ENCODE measurements at places on chromosomes 2 and 18.

DNA sequence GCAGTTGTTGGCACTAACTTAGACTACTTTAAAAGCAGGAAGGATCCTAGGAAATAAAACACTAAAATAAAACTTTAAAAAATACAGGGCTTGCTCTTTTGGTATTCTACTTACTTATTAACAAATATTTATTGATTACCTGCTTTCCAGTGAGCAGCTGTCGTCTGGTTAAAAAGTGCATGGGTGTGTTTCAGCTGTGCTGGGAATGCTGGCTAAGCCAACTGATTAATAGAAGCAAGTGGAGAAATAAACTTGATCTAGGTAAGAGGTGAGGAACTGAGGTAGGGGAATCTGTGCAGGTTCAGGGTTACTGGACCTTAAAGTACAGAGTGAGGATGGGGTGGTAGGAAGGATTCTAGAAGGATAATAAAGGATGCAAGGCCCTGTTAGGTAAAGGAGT lies 110.8 kb downstream of the SPTBN1 start:
- DNase-seq, result no peak

- DNase-seq, result no peak
Observed at GRCh38 chr2:122873951-122874350, 1118.5 kb downstream of the TSN start.

DNA sequence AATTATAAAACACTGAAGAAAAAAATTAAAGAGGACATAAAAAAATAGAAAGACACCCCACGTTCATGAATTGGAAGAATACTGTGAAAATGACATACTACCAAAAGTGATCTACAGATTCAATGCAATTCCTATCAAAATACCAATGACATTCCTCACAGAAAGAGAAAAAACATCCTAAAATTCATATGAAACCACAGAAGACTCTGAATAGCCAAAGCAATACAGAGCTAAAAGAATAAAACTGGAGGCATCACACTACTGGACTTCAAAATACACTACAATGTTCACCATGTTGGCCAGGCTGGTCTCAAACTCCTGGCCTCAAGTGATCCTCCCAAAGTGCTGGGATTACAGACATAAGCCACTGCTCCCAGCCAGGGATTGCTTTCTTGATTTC lies 56.3 kb downstream of the TLK1 start:
- no peak for DNase-seq

DNA sequence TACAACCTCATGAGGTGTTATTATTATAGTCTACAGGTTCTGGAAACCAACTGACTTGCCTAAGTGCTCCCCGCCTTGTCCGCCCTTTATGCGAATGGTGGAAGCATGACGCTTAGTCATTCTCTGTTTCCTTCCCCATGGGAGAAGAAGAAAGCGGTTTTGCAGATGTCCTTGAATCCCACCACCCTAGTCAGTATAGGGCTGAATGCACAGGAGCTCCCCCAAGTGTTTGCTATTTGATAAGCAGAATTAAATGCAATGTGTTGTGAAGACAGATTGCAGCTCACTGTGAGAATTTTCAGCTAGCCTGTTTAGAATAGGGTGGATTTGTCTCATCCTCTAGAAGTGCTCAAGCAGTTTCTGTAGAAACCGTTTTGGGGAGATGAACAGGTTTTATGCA lies 652.0 kb downstream of the DCC start:
- DNase-seq, result no peak

DNA sequence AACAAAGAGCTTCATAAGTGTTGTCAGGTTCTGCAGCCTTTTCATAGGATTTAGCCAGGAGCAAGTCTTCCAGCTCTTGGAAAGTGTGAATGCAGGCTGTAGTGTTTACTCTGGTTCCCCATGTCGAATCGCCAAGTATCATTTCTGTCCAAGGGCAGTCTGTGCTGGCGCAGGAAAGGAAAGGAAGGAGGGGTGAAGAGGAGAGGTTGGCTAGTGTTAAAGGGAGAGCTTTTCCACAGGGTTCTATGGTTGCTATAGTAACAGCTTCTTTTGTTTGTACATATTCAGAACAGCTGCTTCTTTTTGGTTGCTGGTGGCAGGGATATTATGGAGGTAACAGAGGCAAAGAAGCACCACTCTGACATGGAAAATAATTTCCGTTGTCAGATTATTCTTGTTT lies 69.9 kb downstream of the KCNH7 start:
- DNase-seq, result no peak

GRCh38 chr18:58975781-58976180 lies 111.1 kb downstream of the ZNF532 start:
- DNase-seq, result no peak

DNA sequence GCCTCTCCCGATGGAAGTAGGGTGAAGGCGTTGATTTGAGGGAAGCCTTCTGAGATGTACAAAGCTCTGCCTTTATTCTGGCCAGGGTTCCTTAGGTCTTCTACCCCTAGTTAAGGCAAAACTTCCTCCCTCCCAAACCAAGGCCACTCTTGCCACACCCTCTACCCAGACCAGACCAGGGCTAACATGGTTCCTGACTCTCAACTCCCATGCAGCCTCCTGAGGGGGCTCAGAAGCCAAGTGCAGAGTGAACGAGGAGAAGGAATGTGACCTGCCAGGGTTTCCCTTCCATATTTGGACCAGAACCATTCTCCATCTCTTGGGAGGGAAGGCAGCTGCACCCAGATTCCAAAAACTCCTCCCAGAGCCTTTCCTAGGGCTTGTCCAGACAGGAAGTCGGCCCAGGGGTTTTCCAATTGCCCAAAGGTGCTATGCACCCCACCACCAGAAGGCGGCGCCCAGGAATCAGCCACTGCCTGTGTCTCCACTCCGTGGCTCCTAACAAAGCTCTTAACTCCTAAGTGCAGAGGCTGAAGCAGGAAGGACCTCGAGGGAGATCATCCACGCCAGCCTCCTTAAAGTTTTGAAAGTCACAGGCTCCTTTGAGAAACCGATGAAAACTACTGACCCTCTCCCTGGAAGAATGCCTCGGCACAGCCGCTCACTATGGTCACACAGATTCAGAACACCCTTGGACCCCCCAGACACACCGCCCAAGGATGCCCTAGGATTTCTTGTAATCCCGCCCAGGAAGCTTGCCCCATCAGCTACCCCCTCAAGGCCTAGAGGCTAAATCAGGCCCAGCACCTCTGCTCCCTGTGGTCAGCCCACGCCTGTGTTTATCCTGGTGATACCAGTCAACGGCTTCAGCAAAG lies 157.8 kb downstream of the SMAD2 start:
- DNase-seq, result no peak

DNA sequence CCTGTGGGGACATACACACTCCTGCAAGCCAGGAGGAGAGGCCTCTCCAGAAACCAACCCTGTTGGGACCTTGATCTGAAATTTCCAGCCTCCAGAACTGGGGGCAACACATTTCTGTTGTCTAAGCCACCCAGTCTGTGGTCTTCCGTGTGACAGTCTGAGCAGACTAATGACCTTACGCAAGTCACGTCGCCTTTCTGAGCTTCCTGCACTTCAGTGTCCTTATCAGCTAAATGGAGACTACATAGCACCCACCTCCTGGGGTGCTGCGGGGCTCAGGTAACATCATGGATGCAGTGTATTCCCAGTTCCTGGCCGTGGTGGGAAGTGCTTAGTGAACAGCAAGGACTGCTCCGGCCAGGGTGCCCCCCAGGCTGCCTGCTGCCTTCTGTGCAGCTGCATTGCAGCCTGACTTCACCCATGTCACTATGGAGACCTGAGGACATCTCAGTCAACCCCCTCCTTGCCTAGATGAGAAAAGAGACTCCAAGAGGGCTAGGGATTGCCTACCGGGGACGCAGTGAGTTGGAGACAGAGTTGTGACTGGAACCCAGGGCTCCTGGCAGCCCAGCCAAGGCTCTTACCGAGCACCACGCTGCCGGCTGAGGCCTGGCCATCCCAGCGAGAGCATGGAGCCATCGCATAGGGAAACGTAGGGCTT lies 61.2 kb upstream of the FZD5 start:
- no peak for DNase-seq

- DNase-seq, result no peak
Observed at GRCh38 chr18:37691162-37691561, 125.6 kb upstream of the CELF4 start.

GRCh38 chr2:119598596-119599263 lies 54.5 kb downstream of the CFAP221 start:
- no peak for DNase-seq

- DNase-seq, result no peak
Observed at GRCh38 chr18:46718501-46719341, 38.1 kb downstream of the ST8SIA5 start.

- DNase-seq, result no peak
Observed at GRCh38 chr2:162035981-162036380, 38.0 kb downstream of the DPP4 start.

DNA sequence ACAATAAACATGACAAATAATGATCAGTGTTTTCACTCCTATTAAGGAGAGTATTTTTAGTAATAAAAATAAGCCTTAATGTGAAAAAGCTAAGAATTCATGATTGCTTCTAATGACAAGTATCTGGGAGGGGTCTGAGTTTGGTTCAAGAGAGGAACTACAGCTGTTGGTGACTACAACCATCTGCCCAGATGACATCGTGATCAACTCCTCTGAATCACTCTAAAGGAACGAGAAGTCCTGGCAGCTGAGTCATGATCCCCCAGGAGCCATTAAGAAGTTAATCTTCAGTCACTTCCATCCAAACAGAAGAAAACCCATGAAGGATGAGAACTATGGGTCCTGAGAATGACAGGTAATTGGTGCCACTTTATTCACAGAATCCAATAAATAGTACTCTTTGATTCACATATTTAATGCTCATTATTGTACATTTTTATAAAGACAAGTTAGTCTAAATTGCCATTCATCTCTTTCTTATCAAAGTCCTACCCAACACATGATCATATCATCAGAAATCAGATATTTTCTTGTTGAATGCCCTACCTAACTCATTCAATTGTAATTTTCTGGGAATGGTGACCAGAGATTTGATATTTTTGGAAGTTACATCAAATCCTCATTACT lies 6.8 kb downstream of the TFPI start:
- peak; percentile 72 for DNase-seq

- no peak for DNase-seq
Observed at GRCh38 chr2:44838116-44838790, 103.2 kb upstream of the SIX3 start.

DNA sequence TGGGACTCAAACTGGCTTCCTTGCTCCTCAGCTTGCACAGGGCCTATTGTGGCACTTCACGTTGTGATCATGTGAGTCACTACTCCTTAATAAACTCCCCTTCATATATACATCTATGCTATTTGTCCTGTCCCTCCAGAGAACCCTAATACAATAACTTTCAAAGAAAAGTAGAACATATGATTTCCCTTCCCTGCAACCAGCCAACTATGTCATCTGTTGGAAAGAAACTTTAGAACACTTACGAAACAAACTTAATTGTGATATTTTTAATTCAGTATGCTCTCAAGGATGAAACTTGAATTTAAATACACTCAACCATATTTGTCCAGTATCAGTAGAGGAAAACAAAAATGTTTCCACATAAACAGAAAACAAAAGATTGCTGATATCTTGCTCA lies 84.4 kb downstream of the DYM start:
- no peak for DNase-seq

GRCh38 chr2:3173031-3173430 lies 204.6 kb downstream of the EIPR1 start:
- no peak for DNase-seq

GRCh38 chr2:147568109-147568508 lies 276.7 kb upstream of the ACVR2A start:
- no peak for DNase-seq

DNA sequence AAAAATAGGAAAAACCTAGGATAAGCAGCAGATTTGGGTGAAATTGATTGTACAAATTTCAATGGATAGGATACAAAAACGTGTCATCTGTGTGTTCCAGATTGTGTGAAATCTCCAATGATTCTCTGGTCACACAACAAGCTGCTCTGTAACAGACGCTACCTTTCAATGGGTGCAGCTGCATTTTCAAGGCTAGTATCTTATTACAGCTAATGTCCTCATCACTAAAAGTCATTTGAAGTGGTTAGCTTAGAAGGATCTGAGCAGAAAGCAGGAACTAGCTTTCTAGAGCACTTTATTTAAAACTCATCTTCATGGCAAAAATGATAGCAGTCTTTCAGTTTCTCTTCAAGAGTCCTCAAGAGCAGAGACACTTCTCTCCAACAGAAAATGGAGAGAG lies 364.6 kb downstream of the LRP1B start:
- DNase-seq, result no peak

DNA sequence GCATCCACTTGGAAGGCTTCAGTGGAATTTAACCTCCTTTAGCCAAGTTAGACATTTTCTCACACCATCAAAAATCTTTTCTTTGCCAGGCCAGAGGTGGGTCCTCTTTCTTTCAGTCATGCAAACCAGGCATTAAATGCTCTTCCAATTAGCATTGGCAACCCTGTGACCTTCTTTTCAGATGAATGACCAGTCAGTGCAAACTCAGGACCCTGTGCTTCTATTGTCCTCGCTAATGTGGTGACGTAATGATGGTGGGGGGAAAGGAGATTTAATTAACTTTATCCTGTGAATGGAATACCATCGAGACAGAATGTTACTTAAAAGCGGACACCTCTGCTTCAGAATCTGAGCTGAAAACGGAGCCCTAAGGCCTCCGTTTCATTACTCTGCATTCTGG lies 23.2 kb upstream of the STPG4 start:
- no peak for DNase-seq

DNA sequence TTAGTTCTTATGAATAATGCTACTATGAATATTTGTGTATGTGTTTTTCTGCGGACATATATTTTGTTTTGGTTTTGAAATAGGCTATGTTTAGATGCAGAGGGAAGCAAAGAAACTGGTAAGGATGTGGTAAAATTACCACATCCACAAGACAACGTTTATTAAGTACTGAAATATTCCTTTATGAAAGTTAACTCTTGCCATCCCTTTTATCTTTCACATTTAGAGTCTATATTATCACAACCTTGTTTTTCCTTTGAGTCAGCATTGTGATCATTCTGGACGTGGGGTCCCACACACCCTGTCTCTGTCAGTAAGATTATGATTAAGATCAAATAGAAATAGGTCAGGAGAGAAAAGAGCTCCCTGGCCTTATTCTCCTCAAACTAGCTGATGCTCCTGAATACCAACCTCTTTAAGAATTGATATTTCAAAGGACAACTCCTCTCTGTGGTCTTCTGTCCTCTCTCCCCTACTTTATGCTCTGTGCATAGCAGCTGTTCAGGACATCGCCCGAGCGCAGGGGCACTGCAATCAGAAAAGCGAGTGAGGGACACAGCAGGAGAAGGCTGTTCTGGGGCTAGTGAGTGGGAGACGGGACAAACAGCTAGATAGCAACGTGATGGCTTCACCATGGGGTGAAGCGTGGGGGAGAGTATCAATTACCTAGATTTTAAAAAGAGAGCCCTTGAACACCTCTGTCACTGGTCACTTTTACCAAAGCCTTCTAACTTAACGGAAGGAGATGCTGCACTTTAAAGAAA lies 12.2 kb downstream of the METAP1D start:
- DNase-seq, result no peak

Data from smooth muscle cell of the brain vasculature (primary cell).